BE2C (cell line): ENCODE measurements at places on chromosomes 2 and 18.

DNA sequence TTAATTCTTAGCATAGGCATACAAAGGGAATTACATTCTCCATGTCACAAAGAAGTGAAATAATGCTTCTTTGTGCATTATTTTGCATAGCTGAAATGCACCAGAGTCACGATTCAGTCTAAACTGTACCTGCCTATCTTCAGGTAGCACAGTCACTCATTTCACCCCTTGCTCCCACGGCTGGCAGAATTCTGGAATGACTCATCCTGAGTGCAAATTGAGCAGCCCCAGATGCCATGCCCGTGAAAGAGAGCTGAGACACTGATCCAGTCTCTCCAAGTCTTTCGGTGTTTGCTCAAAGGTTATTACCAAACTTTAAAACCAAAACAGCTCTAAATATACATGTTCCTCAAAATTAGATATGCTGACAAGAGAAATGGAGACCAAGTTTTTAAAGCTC lies 168.3 kb upstream of the POU3F3 start:
- no peak for DNase-seq

- DNase-seq, result no peak
These were observed 43.9 kb upstream of the GALR1 start for GRCh38 chr18:77205769-77206168.

DNA sequence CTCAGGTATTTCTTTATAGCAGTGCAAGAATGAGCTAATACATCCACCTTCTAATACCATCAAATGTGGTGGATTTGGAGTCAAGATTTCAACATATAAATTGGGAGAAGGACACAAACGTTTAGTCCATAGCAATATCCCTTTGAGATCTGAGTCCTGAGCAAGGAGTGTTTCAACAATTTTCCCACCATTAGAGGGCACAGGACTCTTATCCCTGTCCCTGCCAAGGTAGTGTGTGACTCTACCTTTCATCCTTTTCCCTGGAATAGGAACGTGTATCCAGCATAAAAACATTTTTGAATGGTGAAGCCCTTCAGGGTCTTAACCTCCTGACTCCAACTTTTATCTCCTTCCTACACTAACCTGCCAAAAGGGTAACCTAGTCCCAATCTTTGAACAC lies 181.3 kb upstream of the SRD5A2 start:
- DNase-seq, result no peak

- DNase-seq, result peak; percentile 50
These were observed 30.2 kb downstream of the PSD4 start for GRCh38 chr2:113203901-113204519.

DNA sequence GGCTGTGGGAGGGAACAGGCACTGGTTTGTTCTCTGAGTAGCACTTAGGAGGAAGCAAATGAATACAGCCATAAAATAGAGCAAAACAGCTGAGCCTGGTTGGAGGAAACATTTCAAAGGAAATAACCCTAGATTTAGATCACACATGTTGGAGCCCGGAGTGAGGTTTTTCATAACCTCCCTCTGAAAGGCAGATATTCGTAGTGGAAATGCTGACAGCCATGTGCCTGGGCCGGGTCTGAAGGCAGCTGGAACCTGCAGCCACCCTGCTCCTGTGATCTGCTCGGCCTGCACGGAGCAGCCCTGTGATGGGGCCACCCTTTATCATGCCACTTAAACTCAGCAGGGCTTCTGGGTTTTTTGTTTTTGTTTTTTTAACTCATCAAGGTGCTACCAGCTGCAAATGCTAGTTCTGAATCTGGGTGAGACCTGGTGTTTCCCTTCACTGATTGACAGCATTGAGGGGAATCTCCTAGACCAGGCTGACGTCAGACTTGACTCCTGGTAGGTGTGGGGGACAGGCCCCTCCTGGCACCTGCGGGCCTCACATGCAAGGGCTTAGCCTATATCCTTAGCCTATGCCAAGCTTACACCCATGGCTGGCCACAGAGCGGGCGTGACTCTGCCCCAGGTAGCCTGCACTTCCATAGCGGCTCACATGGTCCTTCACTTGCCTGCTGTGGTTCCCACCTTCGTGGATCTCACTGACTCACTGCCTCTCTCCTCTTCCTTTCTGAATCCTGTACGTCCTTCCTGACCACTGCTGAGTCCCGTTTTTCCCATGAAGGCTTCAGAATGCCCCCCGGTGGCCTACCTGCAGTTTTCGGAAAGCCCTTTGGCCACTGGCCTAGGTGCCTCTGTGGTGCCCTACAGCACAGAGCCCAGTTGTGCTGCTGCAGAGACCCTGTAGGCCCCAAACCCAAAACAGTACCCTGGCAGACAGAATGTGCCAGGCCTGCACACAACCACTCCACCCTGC lies 217.3 kb downstream of the SEPTIN10 start:
- DNase-seq, result no peak

- no peak for DNase-seq
These were observed 9.9 kb downstream of the FHL2 start for GRCh38 chr2:105388971-105389381.

GRCh38 chr2:226423498-226423960 lies 376.1 kb downstream of the IRS1 start:
- DNase-seq, result no peak

DNA sequence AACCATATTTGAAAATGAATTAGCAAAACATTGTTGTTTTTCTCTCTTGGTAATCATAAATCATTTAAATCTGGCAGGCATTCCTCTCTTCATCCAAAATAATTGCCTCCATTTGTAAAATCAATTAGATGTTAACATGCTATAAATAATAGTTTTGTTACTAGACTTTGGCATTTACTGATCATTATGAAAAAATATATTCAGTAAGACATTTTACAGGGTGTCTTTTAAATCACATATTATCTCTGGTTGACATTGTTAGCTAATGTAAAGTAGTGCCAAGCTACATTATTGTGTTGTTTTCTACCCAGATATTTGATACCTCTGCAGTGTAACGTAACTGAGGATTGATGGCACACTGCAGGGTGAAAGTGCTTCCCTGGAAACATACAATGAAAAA lies 31.8 kb upstream of the DLX1 start:
- DNase-seq, result no peak

DNA sequence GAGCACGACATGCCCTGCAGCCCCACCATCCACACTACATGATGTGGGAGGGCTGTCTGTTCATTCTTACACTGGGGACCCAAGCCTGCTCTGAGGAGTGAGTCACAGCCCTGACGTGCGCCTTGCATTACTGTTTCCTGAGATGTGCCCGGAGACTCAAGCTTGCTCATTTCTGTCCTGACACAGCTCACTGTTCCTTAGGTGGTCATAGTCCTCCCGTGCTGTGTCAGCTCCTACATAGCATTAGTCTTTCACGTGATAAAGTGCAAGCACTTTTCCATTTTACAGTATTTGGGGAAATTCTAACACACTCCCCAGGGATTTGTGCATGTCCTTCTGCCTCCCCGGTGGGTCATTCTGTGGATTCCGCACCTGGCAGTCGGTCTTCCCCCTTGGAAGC lies 46.2 kb upstream of the TRIM43B start:
- no peak for DNase-seq

- DNase-seq, result no peak
These were observed 53.0 kb downstream of the NCKAP5 start for GRCh38 chr2:133515271-133515670.

- DNase-seq, result peak; percentile 91
These were observed 302.6 kb downstream of the MYCN start for GRCh38 chr2:16242906-16243305.

- peak; percentile 48 for DNase-seq
These were observed 54.5 kb downstream of the SCN2A start for GRCh38 chr2:165293440-165294420.

DNA sequence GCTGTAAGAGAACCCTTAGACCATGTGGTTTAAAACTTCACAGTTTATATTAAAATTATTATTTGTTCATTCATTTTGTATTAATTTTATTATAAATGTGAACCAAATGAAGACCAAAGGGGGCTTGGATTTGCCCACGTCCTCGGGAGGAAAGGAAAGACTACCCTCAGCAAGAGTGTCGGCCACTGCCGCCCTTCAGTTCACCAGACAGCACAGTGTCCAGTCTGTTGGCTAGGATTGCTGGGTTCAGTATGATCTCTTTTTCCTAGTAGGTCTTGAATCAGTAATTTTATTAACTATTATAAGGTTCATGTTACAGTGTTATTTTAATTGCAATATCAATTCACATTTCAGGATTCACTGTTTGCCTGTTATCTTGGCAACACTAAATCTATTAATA lies 78.2 kb upstream of the CHRNA1 start:
- DNase-seq, result no peak

DNA sequence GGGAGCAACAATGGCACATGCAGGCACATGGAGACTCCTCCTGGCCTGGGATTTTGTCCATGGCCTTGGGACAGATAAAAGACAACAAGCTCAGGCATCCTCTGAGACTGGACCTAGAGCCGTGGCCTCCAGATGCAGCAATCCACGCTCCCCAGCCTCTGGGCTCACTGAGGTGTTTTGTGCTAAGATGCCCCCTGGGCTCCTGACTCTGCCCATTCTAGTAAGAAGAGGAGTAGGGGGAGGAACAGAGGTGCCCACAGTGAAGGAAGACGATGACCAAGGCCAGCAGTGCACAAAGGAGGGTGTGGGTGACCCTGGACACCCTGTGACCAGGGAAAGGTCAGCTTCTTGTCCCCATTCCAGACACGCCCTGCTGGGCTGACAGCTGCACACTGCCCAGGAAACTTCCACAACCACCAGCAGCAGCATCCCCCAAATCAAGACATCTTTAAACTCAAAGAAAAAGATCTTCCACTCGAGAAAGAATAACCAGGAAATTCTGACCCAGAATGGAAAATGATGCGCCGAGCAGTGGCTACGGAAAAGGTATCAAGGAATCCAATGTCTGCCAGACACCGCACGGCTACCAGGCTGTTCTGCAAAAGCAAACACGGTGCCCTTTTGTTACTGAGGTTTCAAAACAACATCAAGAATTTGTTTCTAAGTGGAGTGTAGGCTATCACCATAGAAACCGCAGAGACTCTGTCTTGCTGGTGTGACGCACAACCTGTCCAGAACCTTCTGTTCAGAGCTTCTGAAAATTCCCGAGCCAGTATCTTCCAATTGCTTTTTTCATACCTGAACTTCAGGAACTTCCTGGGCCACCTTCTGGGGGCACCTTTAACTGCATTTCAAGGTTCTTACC lies 65.5 kb downstream of the ZNF516 start:
- no peak for DNase-seq

DNA sequence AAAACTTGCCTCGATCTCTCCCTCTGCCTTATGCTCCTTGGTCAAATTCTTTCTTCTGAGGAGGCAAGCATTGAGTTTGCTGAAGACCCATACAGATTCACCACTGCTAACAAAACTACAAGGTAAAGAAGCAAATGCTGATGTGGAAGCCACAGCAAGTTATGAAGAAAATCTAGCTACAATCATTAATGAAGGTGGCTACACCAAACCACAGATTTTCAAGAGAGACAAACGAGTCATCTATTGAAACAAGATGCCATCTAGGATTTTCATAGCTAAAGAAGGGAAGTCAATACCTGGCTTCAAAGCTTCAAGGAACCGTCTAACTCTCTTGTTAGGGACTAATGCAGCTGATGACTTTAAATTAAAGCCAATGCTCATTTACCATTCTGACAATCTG lies 203.2 kb downstream of the METTL4 start:
- DNase-seq, result no peak

DNA sequence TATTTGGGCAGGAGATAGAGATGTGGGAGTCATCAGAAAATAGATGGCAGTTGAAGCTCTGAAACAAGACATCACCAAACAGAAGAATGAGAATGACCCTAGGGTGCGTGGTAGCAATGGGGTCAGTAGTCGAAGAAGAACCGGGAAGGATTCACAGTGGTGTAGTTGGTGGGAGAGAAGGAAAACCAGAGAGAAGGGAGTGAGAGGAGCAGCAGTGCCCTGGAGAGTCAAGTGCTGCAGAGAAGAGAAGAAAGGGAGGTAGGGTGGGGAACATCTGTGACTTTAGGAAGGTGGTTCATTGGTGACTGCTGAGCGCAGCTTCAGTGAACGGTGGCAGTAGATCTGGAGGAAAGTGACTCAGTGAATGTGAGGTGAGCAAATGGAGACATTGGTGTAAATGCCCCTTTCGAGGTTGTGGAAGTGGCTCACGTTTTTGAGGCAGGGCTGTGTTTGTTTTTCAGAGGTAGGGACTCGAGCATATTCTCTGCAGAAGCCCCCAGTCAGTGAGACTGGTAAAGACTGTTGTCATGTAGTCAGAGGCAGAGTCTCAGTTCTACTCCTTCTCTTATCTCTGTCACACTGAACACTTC lies 36.4 kb downstream of the CDC42EP3 start:
- DNase-seq, result no peak

GRCh38 chr2:159129824-159130223 lies 156.7 kb downstream of the WDSUB1 start:
- DNase-seq, result peak; percentile 65

GRCh38 chr2:128783896-128784295 lies 465.2 kb upstream of the HS6ST1 start:
- DNase-seq, result no peak

GRCh38 chr2:9644603-9645002 lies 13.8 kb upstream of the YWHAQ start:
- DNase-seq, result no peak

- no peak for DNase-seq
These were observed 60.7 kb downstream of the CXCR4 start for GRCh38 chr2:136057023-136057801.

DNA sequence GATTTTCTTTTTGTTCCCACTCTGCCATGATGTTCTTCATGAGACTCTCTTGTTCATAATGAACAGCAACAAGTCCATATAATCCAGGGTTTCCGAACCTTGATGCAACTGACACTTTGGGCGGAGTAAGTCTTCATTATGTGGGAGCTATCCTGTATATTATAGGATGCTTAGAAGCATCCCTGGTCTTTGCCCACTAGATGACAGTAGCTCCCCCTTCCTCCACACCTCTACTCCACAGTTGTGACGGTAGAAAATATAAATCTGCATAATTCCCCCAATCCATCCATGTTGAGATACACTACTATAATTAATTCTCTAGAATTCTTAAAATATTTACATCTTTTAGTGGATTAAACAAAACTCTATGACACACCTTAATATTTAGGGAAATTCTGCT lies 482.2 kb upstream of the CELF4 start:
- no peak for DNase-seq

- no peak for DNase-seq
These were observed 297.8 kb upstream of the PIK3C3 start for GRCh38 chr18:41657189-41657588.

GRCh38 chr2:100786297-100786658 lies 33.7 kb upstream of the NPAS2 start:
- no peak for DNase-seq
